ENCODE measurements at places on chromosomes 11 and 22.

DNA sequence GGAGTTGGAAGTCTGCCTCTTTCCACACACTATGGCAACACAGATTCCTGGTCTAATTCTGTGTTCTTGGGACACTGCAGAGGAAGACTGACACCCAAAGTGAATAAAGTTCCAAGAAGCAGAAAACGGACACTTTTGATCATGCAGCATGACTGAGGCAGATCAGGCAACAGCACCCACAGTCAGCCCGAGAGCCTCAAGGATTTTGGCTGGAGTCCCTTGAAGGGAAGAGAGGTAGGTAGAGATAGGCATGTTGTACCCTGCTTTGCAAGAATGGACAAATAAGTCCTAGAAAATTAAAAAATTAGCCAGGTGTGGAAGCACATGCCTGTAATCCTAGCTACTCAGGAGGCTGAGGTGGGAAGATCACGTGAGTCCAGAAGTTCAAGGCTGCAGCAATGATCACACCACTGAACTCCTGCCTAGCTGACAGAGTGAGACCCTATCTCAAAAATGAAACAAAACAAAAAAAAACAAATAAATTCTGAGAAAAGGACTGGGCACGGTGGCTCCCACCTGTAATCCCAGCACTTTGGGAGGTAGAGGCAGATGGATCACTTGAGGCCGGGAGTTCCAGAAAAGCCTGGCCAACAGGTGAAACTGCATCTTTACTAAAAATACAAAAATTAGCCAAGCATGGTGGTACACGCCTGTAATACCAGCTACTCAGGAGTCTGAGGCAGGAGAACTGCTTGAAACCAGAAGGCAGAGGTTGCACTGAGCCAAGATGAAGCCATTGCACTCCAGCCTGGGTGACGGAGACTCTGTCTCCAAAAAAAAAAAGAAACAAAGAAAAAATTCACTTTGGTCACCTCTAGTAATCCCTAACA, 6.9 kb downstream of the SLC43A1 start:
- no peak for DNase-seq

DNA sequence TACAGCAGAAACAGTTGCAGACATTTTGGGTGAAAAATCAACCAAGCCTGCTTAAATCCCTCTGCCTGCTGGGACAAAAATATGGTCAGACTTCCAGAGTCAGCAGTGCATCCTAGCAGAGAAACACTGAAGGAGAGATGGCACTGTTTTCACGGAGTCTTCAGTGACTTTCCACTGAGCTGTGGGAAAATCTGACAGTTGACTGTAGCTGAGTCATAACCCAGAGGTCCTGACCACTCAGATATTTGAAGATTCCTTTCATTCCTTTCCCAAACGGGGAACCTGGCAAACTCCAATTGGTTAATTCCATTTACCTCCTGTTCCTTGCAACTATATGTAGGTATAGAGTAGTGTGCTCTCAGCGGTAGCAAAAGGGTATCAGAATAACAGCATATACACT, 20.9 kb upstream of the UPB1 start:
- DNase-seq: no peak

- DNase-seq: no peak
Measured at GRCh38 chr11:19811380-19811779, 98.7 kb downstream of the NAV2 start.

DNA sequence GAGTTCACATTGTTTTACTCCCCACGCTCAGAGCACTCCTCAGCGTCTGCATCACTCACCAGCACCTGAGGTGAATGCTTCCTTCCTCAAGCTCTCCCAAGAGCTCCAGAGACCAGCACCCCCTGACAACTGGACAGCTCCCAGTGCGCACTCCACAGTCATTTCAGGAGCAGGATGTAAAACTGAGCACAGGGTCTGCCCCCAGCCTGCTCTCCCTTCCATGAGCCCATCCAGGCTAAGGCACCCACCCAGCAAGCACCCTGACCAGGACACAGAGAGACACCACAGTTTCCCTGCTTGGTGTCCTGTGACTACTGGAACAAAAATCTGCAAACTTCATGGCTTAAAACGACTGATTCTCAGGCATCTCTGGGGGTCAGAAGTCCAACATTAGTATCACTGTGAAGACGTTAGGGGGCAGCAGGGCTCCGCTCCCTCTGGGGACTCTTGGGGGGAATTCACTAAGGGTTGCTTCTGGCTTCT, 3.3 kb downstream of the SCGB1D2 start:
- no peak for DNase-seq

DNA sequence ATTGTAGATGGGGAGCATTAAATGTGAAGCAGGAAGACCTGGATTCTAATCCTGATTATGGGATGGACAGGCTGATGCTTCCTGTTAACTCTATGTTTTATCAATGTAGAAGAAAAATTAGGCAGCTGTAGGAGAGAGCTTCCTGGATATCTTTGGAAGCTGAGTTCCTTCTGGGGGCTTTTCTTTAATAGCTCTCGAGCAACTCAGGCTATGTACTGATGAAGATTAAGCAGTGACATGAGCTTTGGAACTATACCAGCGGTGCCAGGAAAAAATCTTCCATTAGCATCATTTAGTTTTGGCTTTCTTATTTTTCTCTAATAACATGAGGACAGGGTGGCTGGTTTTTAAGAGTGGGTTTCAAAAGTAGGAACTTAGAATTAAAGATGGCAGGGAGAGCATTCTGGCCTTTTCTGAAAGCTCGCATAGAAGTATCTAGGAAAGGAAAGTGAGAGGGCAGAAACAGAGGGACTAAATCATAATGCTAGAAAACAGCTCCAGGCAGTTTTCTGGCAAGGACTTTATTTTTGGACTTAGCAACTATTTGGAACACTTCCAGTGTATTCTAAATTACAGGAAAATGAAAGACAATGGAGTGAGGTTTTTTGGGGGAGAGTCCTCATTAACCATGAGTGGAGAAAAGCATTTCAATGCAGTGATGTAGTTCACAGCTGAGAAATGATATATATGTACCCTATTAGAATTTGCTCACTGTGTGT, 69.2 kb upstream of the RRM1 start:
- DNase-seq: no peak
